Psoas muscle (tissue), 8 donors: ENCODE measurements at places on chromosomes 1 and 21.

DNA sequence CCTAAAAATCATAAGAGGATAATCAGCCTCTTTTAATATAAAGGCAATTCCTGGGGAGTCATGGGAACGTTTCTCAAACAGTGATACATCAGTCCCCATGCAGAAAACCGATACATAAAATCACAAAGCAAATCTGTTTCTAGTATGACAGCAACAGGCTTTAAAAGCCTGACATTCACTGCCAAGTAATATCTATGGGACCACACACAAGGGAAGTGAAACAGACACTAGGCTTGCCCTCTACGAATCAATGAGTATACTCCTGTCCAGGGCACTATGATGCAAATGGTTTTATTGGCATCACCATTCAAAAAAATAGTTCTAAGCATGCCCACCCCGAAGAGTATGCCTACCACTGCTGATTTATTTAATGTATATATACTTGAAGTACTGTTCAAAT, 54.4 kb downstream of the TIAM1 start:
- no peak for DNase-seq

DNA sequence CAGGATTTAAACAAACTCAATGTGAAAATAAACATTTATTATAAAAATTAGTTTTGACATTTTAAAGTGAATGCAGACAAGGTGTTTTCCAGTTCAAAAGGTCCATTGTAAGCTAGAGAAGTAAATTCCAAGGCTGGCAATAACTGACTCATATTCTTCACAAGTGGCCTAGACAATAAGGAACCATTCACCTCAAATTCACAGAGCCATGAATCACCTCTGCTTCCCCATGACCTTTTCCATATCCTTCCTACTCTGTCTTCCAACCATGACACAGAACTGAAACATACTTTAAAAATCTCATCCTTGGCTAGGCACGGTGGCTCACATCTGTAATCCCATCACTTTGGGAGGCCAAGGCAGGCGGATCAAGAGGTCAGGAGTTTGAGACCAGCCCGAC, 24.8 kb downstream of the F11R start:
- DNase-seq, result no peak

GRCh38 chr1:232385221-232385620, 244.7 kb downstream of the SIPA1L2 start:
- no peak for DNase-seq

DNA sequence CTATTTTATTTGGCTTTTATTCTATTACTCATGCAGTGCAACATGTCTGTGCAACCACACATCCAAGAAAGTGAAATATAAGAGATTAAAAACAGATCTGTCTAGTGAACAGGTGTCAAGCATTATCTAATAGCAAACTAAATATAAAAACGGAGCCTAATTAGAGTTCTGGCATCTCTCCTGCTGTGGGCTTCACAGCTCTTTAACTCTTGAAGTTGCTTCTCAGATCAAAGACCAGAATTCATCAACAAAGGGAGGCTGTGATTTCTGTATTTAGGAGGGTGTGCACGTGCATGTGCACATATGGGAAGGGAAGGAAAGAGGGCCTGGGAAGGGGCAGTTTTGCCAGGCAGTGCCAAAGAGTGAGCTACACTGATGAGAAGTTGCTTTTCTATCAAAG, 81.0 kb downstream of the MIS18A start:
- DNase-seq, result no peak

DNA sequence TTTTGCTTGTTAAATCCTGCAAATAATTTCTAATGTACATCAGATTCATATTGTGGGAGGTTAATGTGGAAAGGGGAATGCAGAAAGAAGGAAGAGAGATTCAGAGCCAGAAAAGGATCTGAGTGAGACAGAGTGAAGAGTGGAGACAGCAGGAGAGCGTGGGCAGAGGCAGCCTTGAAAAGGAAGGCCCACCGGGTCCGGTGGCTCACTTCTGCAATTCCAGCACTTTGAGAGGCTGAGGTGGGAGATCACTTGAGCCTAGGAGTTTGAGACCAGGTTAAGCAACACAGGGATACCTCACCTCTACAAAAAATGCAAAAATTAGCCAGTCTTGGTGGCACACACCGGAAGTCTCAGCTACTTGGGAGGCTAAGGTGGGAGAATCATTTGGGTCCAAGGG, 222.0 kb upstream of the RAB4A start:
- no peak for DNase-seq

DNA sequence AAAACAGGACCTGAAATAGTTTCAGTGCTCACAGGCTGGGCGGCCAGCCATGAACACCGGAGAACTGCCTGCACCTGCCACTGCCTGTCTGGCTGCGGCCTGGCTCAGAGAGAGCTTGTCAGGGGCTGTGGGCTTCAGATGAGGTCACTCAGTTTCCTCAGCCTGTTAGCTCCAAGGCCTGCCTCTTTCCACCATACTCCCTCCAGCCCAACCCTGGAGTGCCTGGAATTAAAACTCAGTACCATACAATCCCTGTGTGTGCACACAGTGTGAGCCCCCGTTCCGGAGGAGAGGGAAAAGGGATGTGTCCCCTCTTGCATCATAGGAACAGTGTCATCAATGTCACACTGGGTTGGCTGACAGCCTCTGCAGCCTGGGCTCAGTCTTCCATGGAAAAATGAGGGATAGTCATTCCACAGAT, 16.2 kb downstream of the CACNA1S start:
- DNase-seq, result peak; percentile 94

DNA sequence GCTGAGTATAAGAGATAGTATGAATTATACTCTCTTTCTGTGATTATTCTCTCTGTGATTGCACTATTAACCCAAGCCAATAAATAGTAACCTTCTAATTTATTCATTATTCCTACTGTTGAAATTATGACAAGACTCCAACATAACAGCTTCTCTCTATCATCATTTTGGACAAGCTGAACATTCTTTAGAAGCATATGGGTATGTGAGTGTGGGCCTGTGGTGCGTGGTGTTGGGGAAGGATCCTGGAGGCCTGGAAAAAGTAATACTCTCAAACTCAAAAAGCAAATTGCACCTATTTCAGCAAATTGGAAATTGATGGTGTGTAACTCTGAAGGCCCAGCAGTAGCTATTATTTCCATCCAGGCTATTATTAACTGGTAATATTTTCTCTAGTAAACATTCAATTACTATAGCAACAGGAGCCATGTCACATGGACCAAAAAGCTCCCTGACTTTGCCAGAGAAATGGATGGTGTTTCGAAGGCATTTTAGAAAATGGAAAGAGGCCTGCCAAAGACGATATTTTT, 502.8 kb downstream of the LTN1 start:
- no peak for DNase-seq
